ENCODE measurements at places on chromosomes 3 and 15.

GRCh38 chr15:57854531-57854930, 148.0 kb downstream of the POLR2M start:
- DNase-seq, result no peak

DNA sequence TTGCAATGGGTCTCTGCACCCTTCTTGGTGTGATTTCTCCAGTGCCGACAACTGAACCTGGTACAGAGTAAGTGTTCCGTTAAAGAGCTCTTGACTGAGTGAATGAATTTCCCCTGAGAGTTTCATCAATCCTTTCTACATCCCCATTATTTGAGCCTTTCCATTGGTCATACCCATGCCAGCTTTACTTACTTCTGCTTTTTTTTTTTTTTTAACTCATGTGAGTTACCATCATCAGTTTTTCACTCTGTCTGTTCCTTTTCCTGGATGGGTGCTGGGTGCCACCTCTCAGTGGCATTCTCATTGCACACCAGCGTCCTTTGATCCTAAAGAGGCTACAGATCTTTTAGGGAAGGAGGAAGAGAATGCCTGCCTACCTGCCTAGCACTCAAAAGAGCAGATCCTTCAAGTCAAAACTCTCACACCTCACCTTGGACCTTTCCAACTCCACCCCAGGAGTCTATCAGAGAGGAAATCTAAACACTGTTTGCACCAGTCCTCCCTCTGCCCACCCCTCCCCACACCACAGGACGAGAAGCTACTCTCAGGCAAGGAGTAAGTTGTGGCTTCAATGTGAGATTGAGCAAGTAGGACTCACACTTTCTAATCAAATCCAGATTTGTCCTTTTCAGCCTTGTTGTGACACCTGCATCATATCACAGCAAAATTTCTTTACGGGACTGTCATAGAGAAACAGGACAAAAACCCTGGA, 13.1 kb upstream of the USP3 start:
- DNase-seq, result no peak

DNA sequence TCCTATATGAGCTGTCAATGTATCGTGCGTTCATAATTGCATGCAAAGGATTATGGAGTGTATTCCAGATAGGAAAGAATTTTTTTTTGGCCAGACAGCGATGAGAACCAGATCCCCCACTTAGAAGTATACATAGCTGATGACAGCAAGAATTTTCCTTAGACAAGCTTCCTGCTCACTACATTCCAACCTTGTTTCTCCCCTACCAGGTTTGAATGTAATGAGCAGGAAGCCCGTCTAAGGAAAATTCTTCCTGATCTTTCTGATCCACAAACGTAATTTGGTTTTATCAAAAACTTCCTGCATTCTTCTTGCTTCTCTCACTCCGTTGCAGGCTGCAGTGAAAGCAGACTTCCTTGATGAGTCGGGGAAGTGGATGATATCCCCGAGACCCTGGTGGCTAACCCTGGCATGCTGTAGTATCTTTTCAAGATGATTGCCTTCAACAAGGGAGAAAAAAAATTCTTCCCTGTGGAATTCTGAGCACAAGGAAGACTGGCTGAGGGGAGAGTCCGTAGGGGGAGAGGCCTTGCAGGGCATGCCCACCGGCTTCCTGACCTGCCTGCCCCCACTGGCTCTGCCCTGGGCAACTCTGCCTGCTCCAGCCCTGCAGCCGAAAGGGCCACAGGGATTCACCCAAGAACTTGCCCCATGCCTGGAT, 243.1 kb downstream of the TLE3 start:
- no peak for DNase-seq

GRCh38 chr3:30227571-30228301, 378.7 kb upstream of the TGFBR2 start:
- DNase-seq, result no peak

- no peak for DNase-seq
These were observed 16.2 kb downstream of the RBP2 start for GRCh38 chr3:139460076-139460475.

GRCh38 chr3:82281205-82281604, 519.8 kb upstream of the GBE1 start:
- DNase-seq, result no peak

GRCh38 chr3:152222327-152222726, 46.4 kb upstream of the MBNL1 start:
- no peak for DNase-seq

GRCh38 chr15:89812011-89812846, 2.4 kb downstream of the ANPEP start:
- DNase-seq, result no peak

- no peak for DNase-seq
These were observed 77.3 kb upstream of the TSPAN3 start for GRCh38 chr15:77148191-77148590.

DNA sequence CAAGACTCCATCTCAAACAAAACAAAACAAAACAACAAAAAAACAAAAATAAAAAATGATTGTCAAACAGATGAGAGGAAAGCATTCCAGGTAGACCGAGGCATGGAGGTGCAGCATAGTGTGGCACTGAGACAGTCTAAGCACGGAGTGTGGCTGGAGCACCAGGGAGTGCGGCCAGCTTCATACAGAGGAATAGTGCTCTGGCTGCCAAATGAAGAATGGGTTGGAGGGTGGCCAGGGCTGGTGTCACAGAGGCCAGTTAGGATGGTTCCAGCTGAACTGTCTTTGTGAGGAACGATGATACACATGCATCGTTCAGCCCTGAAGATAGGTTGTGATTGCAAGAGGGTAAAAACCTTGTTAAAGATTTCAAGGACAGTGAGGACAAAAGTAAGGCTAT, 28.3 kb downstream of the MITF start:
- no peak for DNase-seq

DNA sequence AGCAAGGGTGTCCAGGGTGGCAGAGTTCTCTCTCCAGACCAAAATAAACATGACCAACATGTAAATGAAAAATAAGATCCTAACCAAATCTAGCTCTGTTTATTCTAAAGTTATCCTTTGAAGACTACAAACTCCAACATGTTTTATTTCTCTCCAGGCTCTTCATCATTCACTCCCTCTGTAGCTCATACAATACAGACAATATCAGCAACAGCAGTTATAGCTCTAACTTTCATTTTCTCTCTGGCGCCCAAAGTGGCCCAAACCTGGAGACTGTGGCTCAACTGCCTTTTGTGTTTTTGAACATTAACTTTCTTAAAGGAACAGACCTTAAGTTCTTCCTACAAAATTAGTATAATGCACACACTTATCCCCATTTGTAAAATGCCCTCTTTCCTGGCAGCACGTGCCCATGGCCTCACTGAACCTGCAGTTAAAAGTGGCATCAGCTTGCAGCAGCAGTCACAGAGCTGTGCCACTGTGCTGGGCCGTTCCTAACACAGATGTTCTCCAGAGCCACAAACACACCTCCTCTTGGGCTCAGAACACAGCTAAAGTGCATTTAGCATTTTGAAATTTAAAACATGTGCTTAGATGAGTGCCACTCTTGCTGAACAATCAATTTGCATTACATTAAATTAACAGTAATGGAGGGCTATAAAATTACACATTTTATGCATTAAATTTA, 91.9 kb downstream of the RORA start:
- no peak for DNase-seq

DNA sequence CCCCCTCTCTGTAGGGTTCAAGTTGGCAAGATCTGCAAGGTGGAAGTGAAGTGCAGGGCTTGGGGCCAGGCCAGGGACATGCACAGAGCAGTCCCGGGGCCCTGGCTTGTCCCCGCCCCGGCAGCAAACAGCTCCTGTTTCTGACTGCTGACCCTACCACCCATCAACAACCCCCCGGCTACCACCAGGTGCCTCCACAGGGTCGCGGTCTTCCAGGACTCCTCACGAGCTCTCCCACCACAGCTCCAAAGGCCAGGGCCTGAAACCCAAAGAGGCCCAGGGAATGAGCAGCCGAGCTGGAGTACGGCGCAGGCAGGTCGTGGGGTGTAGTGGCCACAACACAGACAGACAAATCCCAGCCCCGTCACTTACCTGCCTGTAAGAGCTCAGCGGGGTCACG, 121.3 kb upstream of the SMAD3 start:
- DNase-seq, result no peak

- no peak for DNase-seq
These were observed 3.2 kb downstream of the UBE3A start for GRCh38 chr15:25435474-25436243.

GRCh38 chr3:141064255-141064926, 13.2 kb downstream of the SPSB4 start:
- no peak for DNase-seq

DNA sequence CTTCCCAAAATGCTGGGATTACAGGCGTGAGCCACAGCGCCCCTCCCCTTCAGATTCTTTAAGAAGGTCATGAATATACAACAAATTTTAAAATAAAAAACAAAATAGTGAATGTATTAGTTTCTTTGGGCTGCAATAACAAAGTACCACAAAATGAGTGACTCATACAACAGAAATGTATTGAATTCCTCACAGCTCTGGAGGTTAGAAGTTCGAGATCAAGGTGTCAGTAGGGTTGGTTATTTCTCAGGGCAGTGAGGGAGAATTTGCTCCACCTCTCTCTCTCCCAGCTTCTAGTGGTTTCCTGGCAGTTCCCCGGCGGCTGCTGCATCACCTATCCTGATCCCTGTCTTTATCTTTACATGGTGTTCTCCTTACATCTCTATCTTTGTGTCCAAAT, 804.0 kb downstream of the ROBO1 start:
- no peak for DNase-seq

- DNase-seq, result no peak
These were observed 1042.3 kb downstream of the OTOL1 start for GRCh38 chr3:162538906-162539305.

DNA sequence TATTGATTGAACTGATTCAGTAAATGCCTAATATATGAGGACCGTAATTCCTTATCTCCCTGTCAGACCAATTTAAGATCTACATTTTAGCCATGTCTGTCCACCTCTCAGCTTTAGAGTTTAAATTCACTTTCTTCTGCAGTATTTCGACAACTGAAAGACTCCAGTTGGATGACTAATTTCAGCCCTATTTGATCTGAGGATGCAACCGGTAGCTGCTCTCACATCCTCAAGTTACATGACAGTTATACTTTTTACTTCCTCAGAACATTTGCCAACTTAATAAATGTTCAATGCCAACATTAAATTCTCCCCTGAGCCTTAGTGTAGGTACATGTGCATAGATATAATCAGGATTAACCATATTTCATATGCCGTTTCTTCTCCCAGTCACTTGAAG, 2.5 kb upstream of the HHLA2 start:
- no peak for DNase-seq
